ENCODE measurements at places on chromosomes 12 and 14. TPM values are rescaled to one million over a fixed set of nuclear protein-coding genes. Genes with fewer than 3 reads are reported as not detected.

DNA sequence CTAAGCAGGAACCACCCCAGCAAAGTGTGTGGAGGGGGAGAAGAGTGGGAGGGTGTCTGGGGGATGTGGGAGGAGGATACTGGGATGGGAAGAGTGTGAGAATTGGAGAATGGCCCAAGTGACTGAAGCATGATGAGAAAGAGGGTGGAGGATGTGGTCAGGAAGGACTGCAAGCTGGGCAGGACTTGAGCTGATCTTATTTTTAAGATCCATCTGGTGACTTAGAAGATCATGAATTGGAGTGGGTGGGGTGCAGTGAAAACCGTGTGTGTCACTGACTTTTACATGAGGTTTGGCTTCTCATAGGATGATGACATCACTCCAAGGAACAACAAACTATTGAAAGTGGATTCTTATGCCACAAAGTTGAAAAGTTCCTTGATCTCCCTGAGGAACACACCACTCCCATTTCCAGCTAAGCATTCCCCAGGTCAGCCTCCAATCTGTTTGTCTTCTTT is 287.5 kb downstream of the GALC start:
- H3K36me3 ChIP-seq = no peaks in the 10 kb centered on the region
- H3K27me3 ChIP-seq = no peaks in the 10 kb centered on the region
- H3K27ac ChIP-seq = no peak overlapping the region
- no peak overlapping the region for H3K4me3 ChIP-seq
- peaks cover 10% of the 10 kb centered on the region for H3K4me1 ChIP-seq
- DNase-seq = no peak

- H3K4me1 ChIP-seq = peaks cover 10% of the 10 kb centered on the region
- no peaks in the 10 kb centered on the region for H3K27me3 ChIP-seq
- no peaks in the 10 kb centered on the region for H3K36me3 ChIP-seq
- H3K27ac ChIP-seq = no peak overlapping the region
- no peak overlapping the region for H3K4me3 ChIP-seq
- no peak for DNase-seq
Measured at GRCh38 chr12:108751821-108752220, 20.5 kb upstream of the CORO1C start.

Gene KLRK1
- not detected for total RNA-seq

- H3K36me3 ChIP-seq = no peaks in the 10 kb centered on the region
- no peaks in the 10 kb centered on the region for H3K27me3 ChIP-seq
- no peak overlapping the region for H3K27ac ChIP-seq
- no peaks in the 10 kb centered on the region for H3K4me1 ChIP-seq
- H3K4me3 ChIP-seq = no peak overlapping the region
- DNase-seq = no peak
Measured at GRCh38 chr14:86072116-86072894, 542.4 kb downstream of the FLRT2 start.

Gene AKAP3
- 7.6 TPM for total RNA-seq

Gene MIPOL1
- total RNA-seq = 14.5 TPM
